ENCODE measurements at places on chromosomes 4 and X.

GRCh38 chr4:103098341-103098740 is 1.3 kb downstream of the BDH2 start:
- DNase-seq, result no peak

DNA sequence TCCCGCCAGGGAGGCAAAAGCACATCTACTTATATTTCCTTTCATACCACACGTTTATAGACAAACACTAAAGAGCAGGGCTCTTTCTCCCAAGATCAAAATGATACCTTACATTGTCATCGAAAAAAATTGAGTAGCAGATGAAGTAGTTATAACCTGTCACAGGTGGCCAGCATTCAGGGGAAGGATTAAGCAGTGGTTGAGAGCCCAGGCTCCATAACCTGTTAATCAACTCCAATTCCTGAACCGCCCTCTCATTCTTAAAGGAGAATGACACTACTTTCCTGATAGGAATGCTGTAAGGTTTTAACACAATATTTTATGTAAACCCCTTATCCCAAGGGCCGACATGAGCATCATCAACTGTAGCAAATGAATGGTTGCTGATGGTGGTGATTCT is 268.9 kb upstream of the KCNIP4 start:
- no peak for DNase-seq

- no peak for DNase-seq
Observed at GRCh38 chr4:121794505-121795188, 6.5 kb upstream of the EXOSC9 start.

DNA sequence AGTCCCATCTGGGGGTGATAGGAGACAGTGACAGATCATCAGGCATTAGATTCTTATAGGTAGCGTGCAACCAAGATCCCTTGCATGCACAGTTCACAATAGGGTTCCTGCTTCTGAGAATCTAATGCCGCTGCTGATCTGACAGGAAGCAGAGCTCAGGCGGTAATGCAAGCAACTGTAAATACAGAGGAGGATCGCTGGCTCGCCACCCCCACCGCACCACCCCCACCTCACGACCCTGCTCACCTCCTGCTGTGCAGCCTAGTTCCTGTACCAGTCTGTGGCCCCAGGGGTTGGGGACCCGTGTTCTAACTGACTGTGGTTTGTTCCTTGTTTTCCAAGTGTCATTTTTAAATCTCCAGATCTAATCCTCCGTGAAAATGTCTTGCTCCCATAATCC is 89.0 kb upstream of the MAPK10 start:
- DNase-seq, result no peak

DNA sequence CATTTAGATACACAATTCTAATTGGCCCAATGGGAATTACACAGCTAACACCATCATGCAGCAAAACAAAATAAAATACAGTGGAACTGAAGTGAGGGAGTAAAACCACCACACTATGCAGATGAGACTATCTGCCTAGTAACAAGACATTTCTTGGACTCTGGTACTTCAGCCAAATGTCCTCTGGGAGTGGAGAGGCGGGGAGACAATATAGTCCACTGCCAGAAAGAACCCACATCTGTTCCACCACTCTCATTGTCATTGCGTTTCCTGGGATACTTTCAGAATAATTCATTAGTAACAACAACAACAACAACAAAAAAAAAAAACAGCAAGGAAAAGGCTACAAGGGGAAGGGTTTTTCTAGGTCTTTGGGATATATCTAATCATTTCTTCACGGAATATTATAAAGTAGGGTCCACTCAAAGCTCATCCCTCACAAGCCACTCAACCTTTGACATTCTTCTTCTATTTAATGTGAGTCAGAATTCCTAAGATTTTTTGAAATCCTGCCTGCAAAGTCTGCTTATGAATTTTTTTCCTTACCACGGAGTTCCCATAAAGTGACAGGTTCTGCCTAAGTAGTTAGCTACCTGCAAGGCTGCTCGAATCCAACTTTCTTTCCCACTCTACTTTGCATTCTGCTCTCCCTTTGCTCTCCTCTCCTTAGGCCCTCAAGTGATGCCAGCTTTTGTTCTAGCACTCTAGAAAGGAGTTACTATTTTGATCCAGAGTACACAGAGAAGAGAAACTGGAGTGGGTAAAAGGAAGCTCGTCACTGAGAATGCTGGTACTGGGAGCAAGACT is 254.6 kb downstream of the CHIC1 start:
- no peak for DNase-seq

- DNase-seq, result no peak
Observed at GRCh38 chr4:548976-549375, 27.1 kb downstream of the TMEM271 start.

DNA sequence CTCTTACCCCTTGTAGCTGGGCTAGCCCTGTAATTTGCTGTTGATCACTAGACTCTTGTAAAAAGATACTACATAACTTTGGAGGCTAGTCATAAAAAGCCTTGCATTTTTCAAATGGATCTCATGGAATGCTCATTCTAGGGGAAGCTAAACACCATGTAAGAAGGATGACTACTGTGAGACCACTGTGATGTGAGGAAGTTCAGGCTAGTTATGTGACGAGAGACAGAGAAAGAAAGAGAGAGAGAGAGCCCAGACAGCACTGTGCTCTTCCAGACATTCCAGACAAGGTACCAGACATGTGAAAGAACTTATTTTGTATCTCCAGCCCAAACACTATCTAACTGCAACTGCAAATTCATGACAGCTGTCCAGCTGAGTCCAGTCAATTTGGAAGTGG is 404.6 kb upstream of the PITX2 start:
- no peak for DNase-seq

DNA sequence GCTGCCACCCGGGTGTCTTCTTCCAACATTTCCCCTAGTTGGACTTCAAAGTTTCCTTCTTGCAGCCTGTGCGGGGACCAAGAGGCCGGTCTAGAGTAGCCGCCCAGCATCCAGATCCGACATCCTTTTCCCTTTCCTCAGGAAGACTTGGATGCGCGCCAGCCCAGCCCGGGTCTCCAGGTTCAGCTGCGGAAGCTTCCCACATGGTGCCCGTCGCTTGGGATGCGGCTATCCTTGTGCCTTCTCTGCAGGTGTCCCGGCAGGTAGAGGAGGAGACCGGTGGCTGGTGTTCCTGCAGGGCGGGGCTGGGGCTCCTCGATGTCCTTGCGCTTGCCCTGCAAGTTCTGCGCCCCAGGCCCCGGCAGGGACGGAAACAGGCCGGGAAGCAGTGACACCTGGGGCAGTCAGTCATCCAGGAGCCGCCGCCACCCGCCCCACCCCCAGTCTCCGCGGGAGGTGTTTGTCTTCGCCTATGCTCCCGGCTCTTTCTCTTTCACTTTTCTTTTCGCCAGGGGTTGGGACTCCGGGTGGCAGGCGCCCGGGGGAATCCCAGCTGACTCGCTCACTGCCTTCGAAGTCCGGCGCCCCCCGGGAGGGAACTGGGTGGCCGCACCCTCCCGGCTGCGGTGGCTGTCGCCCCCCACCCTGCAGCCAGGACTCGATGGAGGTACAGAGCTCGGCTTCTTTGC is at the start of gene IL15:
IL15 (plus strand) TSS at position 502 of the 689 bp plus-strand sequence. CDS start 82,882 bp downstream, outside the sequence.
- peak; percentile 86 for DNase-seq

DNA sequence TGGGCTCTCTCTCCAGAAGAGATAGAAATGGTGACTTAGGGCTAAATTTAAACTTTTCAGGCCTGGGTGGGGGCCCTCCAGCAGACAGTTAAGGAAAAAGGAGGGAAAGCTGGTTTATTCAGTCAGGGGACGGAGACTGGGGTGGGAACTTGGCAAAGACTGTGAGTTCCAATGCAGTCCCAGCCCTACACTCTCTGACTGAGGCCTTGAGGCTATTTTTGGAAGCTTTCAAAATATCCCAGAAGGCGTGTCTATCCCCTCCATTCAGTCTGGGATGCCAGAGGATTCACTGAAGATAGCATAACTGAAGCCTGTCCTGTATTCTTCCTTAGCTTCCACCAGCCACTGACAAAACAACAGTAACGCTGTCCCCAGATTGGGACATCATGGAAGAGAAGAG is 32.1 kb upstream of the MSN start:
- no peak for DNase-seq

GRCh38 chrX:87338510-87338909 is 179.1 kb upstream of the KLHL4 start:
- no peak for DNase-seq

GRCh38 chrX:10135561-10136399 is 21.0 kb upstream of the CLCN4 start:
- no peak for DNase-seq

DNA sequence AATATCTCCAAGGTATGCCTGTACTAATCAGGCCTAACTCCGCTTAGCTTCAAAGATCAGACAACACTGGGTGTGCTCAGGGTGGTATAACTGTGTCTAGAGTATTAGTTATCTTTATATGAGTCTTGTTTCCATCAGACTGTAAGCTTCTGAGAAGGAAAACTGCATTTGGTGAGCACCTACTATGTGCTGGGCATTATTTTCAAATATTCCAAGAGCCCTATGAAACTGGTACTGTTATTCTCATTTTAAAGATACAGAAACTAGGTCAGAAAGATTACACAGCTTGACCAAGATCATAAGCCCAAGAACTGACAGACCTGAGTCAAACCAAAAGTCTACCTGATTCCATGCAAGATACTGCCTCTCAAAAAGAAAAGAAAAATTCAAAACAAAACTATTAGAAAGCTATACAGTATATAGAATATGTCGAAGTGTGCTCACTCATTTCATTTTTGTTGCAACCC is 44.4 kb downstream of the LRBA start:
- no peak for DNase-seq

GRCh38 chr4:42018451-42018850 is 28.1 kb downstream of the SLC30A9 start:
- no peak for DNase-seq

DNA sequence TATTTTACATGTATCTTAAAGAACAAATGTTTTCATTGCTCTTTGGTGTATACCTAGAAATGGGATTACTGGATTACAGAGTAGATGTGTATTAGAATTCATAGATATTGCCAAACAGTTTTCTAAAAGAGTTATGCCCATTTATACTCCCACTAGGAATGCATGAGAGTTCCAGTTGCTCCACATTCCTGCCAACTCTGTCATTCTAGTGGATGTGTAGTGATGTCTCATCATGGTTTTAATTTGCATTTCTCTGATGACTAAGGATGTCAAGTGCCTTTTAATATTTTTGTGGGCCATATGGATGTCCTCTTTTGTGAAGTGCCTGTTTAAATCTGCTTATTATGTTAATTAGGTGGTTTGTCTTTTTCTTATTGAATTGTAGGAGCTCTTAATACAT is 65.6 kb upstream of the BMP2K start:
- DNase-seq, result no peak

GRCh38 chr4:139501927-139502899 is 48.3 kb downstream of the RAB33B start:
- DNase-seq, result no peak

GRCh38 chrX:24341795-24342194 is 18.6 kb upstream of the SUPT20HL1 start:
- no peak for DNase-seq

- no peak for DNase-seq
Observed at GRCh38 chrX:137353404-137353803, 212.5 kb upstream of the ZIC3 start.

DNA sequence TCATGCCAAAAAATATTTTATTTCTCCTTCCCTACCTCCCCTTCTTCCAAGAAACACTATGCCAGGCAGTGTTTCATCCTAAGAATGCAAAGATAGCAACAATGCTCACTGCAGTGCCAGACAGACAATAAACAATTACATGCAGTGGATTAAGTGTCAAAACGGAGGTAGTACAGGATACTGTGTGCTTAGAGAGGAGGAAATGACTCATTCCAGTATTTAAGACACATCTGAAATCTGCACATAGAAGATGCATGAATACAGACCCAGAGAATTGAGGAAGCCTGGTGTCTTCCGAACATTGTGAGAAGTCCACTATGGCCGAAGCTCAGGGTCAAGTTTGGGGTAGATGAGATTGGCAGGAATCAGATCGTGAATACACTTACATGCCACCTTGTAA is 326.4 kb downstream of the PPP3CA start:
- DNase-seq, result peak; percentile 13

DNA sequence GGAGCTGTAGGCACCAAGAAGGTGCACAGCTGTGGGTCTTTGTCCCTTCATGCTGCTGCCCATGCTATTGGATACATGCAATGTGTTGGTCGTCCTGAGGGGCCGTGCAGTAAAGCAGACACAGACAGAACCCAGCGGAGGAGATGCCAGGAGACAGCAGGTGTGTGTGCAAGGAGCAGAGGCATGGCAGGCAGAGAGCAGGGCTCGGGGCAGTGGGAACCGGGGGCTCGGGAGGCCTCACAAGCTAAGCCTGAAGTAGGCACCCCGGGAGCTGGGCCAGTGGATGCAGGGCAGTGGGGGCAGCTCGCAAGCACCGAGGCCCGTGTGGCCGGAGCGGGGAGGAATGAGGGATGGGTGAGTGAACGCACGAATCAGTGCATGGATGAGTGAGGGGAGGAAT is 13.2 kb downstream of the HTRA3 start:
- no peak for DNase-seq

- no peak for DNase-seq
Observed at GRCh38 chr4:185825737-185826136, 13.7 kb upstream of the SORBS2 start.

DNA sequence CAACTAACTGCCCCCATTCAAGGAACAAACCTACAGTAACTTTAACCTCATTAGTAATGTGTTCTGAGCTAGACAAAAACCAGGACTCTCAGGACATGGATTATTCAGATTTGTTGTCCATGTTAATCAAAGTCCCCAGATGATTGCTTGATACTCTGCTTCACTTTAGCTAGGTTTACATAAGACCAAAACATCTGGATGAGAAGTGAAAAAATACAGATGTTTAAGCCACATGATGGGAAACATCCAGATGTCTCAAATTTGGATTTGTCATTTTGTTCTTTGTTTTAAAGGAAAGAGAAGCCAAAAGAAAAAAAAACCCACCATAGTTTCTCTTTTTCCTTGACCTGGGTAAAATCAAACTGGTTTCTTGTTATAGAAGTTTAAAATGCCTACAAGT is 48.5 kb upstream of the NRK start:
- DNase-seq, result no peak

DNA sequence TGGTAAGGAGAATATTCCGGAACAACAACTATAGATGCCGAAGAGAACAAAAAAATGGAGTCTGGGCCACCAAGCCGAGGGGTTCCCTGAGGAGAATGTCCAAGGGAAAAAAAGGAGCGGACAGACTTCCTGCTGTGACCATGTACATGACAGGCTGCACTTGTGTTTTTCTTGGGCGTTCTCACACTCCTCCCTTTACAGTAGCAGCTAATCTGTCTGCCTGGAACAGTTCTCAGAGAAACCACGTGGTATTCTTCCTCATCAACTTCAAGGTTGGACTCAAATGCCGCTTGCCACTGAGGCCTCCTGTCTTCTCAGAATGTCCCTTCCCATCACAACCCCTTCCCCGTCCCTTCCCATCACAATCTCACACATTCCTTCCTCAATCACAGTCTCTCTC is 30.8 kb upstream of the MTNR1A start:
- DNase-seq, result no peak

- no peak for DNase-seq
Observed at GRCh38 chr4:74930162-74930561, 2.8 kb upstream of the PARM1 start.

DNA sequence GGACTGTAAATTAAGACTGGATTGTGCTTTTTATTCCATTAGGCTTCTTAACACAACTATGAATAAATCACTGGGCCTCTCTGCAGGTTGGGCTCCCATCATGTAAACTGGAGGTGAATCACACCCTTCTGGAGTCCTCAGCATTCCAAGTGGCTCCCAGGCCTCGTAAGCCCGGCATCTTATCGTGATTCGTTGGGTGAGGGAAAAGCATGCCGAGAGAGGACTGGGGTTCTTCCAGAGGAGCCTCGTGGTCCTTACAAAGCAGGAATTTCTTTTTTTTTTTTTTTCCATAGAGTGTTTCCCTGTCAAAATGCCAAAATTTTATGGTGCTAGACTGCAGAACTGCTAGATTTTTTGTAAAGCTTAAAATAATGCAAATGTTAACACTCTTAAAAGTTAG is 20.0 kb downstream of the CLDN22 start:
- DNase-seq, result no peak

All from activated CD4-positive, alpha-beta memory T cell treated with anti-CD3 and anti-CD28 coated beads for 36 hours (primary cell).